Activated naive CD4-positive, alpha-beta T cell treated with anti-CD3 and anti-CD28 coated beads, Interleukin-2, amount 10 ng/mL, durations not matched to agents 5 hours and 36 hours (primary cell): ENCODE measurements at places on chromosomes 12 and 14. TPM values are rescaled to one million over a fixed set of nuclear protein-coding genes. Genes with fewer than 3 reads are reported as not detected.

REM2 gene
- 1.1 TPM for total RNA-seq

SYNDIG1L gene
- total RNA-seq, result not detected

POTEG gene
- total RNA-seq, result not detected

BATF gene
- total RNA-seq, result 32.7 TPM

OR6C3 gene
- not detected for total RNA-seq

SOX5 gene
- not detected for total RNA-seq

PCED1B gene
- total RNA-seq, result 117 TPM

FOXA1 gene
- not detected for total RNA-seq

LIMA1 gene
- total RNA-seq, result 8.1 TPM

PRIMA1 gene
- total RNA-seq, result not detected

LRP6 gene
- total RNA-seq, result 2.3 TPM

ANKRD9 gene
- total RNA-seq, result 7.5 TPM

LRIG3 gene
- total RNA-seq, result not detected

ADCY4 gene
- total RNA-seq, result 4.5 TPM

P2RX7 gene
- total RNA-seq, result 50.0 TPM

NINJ2 gene
- 3.9 TPM for total RNA-seq

TOMM20L gene
- total RNA-seq, result not detected

TIGAR gene
- total RNA-seq, result 16.8 TPM

FAM186B gene
- 0.13 TPM for total RNA-seq

CBLN3 gene
- 6.6 TPM for total RNA-seq

SLC35F4 gene
- total RNA-seq, result not detected

CLEC4E gene
- total RNA-seq, result not detected

GPRC5D gene
- 0.83 TPM for total RNA-seq

GYS2 gene
- not detected for total RNA-seq

TAS2R10 gene
- 0.25 TPM for total RNA-seq

RD3L gene
- not detected for total RNA-seq

PRPF39 gene
- total RNA-seq, result 39.2 TPM

NELL2 gene
- total RNA-seq, result 71.9 TPM

CNTN1 gene
- not detected for total RNA-seq

SIX4 gene
- not detected for total RNA-seq

ASPG gene
- total RNA-seq, result not detected

SVOP gene
- not detected for total RNA-seq

FERMT2 gene
- total RNA-seq, result 0.55 TPM

NKX2-1 gene
- not detected for total RNA-seq
